ENCODE measurements at places on chromosomes 2 and 18. TPM values are rescaled to one million over a fixed set of nuclear protein-coding genes. Genes with fewer than 3 reads are reported as not detected.
A peak's percentile ranks its signal among the peaks of the same experiment; 100 is the strongest.

TPO gene
- 0.61 TPM for polyA plus RNA-seq

APOB gene
- not detected for polyA plus RNA-seq

CHN1 gene
- polyA plus RNA-seq: 12.7 TPM

MORN2 gene
- polyA plus RNA-seq: 23.0 TPM

SPATS2L gene
- polyA plus RNA-seq: 116 TPM

CACNB4 gene
- 0.44 TPM for polyA plus RNA-seq

ARHGEF33 gene
- 0.19 TPM for polyA plus RNA-seq

FSIP2 gene
- 0.23 TPM for polyA plus RNA-seq

DNA sequence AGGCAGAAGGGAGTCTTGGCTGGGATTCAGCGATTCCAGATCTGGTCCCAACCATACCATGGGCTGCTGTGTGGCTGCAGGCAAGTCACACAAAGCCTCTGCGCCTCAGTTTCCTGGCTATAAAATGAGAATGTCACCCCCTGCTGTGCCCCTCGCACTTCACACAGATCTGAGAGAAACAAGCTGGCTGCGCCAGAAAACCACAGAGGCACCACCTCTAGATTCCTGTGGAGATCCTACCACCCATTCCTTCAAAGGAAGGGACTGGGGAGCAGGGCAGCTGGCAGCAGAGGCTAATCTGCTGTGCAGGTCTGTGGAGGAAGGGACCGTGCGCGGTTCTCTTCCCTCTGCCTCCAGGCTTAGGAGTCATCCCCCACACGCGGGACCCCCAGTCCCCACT is 19.8 kb downstream of the NEURL3 start:
- DNase-seq: no peak

DNA sequence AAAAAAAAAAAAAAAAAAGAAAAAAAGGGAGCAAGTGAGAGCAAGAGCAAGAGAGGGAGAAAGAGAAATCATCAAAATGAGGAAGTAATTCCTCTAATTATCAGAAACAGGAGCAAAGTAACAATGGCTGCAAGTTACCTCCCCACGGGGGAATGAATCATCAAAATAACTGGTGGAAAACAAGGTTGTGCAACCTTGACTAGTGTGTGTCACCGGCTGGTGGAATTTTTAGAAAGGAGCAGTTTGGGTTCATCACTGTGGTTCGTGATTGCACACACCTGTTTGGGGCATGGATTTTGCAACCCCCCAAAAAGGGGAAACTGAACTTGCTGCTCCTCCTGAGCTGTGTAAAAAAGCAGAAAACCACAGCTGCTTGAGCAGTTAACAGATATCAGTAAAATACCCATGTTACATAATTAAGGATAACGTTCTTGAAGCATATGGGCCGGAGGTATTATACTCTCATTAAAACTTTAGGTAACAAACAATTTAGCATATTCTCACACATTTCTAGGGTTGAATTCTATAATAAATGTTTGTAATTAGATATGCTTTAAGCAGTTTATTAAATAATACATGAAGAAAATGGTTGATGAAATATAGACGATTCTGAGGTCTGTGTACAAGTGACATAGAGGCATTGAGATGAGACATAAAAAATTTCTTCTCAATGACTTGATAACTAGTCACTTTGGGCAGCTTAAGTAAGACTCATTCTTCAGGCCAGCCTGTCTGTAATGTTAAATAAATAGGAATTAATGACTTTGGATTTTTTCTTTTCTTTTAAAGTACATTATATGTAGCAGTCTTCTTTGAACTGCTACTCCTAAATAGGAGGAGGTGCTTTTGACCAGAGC is 184.2 kb upstream of the ZEB2 start:
- peak; percentile 37 for DNase-seq

DNA sequence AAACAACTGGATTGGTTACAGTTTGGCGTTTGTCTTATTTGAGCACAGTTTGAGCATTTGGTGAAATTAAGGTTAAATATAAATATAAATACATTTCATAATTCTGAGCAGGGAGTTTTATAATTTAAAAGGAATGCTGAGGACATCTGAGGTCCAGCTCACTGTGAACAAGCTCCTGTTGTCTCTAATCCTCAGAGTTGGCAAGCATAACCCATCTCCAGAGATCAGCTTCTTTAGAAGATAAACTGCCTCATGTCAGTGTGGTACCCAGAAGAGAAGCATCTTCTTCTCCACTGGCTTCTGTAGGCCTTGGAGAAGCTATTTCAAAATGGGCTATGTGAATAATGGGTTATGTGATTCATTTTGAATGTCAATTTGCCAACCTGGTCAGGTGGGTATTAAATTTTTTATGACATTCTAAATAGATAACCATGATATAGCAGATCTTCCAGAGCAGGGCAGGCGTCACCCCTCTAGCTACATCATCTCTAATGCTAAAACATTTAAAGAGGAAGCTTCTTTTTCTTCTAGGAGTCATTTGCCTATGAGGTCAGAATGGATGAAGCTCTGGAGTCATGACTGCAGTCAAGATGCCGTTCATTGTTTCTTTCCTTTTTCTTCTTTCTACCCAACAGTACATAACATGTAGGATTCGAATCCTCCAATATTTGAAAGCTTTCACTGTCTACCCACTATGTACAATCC is 324.0 kb downstream of the RNF144A start:
- DNase-seq: no peak

GRCh38 chr18:35695803-35696202 is 114.3 kb downstream of the GALNT1 start:
- DNase-seq: peak; percentile 82

- DNase-seq: no peak
Observed at GRCh38 chr2:76679025-76679396, 843.2 kb downstream of the LRRTM4 start.

- DNase-seq: no peak
Observed at GRCh38 chr2:100812116-100812515, 7.8 kb upstream of the NPAS2 start.

DNA sequence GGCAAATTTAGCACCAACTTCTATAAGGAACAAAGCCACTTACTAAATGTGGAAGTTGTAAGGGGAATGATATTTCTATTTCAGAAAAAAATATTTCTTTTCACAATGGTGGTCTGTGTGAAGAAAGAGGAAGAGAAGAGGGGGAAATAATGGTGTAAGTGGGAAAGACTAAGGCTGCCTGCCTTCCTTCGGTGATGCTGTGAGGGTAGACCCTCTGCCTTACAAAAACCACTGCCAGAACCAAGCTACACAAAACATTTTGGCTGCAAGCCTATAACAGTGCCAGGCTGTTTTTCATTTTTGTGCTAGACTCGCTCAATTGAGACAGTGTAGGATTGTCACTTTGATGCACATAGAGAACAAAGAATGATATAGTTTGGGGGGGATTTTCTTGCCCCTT is 286.6 kb downstream of the ZEB2 start:
- no peak for DNase-seq

- DNase-seq: peak; percentile 89
Observed at GRCh38 chr2:86079981-86080911, 25.4 kb downstream of the POLR1A start.

DNA sequence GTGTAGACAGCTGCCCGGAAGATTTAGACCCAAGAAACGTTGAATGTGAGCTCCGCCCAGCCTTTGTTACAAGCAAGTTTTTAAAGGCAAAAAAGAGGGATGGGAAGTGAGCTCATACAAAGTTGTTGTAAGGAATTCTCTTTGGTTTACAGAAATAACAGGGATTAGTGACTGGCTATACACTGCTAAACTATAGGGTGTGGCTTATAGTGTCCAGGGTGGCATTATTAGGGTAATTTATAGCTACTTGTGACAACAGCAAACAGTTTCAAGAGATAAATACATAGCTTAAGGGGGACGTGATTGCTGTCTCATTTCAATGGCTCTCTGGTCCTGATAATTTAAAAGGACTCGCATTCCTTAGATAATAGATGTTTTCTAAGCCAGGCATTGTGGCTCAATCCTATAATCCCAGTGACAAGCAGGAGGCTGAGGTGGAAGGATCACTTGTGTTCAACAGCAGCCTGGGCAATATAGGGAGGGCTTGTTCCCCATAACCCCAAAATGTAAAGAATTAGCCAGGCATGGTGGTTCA is 66.5 kb upstream of the TGIF1 start:
- no peak for DNase-seq

DNA sequence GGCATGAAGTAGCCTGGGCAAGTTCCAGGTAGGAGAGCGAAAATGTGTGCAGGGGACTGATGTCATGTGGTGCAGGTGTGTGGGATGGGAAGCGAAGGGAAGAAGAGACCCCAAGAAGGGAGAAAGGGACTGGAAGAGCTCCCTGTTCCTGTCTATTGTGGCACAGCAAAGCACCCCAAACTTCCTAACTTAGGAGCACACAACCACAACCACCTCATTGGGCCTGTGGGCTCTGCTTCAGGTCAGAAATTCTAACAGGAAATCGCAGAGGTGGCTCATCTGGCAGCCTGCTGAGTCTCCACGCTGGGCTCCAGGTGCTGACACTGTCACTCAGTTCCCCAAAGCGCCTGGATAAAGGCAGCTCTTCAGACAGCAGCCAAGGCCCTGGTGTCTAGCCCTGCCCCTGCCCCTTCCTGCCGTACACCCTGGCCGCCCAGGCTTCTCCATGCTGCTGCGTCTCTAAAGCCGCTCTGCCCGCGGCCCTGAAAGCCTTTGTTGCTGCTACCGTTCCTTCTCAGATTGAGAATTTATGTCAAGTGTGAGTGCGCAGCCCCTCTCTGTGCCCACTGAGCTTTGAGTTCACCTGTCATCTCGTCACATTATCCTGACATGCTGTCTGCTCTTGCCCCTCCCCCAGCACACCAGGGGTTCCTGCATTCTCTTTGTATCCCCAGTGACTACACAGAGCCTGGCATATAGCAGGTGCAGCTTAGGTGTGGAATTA is 140.2 kb upstream of the BCL2L11 start:
- no peak for DNase-seq

DNA sequence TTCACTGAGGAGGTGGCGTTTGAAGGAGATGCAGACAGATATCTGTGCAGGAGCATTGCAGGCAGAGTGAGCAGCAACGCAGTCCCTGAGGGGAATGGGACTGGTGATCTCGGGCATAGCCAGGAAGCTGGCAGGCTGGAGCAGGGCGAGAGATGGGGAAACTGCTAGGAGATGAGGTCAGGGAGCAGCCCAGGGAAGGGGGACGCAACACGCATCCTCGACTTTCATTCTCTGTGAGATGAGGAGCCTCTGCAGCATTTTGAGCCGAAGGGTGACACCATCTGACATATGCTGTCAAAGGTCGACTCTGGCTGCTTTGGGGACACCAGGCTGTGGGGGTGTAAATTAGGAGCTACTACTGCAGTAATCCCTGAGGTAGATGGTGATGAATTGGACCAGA is 4.3 kb upstream of the CHRNA1 start:
- no peak for DNase-seq

GRCh38 chr2:174591740-174592139 is 5.9 kb downstream of the WIPF1 start:
- DNase-seq: no peak

Data from stomach (tissue), 19 donors.